ENCODE measurements at places on chromosomes 7 and 10.

GRCh38 chr7:32030904-32031692 is 39.1 kb downstream of the PDE1C start:
- no peak for DNase-seq

DNA sequence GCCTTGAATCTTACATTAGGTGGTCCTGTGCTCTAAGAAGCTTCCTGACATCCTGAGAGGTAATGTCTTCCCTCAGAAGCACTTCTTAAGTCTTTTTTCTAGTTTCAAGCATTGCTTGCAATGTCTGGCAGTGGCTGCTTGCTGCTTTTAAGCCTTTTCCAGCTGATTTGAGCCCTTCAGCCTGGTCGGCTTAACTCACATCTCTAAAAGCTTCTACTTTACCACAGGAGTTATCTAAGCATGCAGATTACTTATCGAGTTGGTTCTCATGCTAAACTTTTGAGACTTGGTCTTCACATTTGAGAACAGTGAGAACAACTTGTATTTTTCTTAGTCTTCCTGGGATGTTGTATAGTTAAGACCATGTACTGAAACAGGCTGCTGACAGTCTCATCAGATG is 3.9 kb downstream of the LRMDA start:
- no peak for DNase-seq

- no peak for DNase-seq
Measured at GRCh38 chr10:88057720-88058119, 194.3 kb downstream of the PTEN start.

GRCh38 chr7:157005456-157006204 is 4.8 kb downstream of the MNX1 start:
- DNase-seq = no peak

DNA sequence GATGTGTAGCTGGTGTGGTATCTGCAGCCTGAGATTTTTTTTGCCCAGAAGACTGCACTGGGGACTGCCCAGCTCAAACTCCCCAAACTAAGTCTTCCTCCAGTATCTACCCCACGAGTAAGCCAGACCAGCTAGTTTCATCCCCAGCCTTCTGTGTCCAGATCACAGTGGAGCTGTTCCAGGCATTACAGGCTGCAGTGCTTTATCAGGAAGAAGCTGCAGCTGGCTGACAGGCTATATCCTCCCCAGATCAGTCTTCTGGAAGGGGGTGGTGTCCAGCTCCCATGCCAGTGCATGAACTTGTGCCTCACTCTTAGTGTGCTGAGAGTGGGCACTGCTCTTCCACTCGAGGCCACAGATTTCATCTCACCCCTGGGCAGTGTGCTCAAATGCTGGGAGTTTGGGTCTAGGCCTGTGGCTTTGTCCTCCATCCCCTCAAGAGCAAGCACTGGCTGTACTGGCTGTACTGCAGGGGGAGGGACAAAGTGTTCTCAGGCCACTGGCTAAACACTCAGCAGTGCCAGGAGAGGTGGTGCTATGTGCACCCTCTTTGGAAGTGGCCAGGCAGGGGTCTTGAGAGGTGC is 679.1 kb upstream of the COBL start:
- DNase-seq = no peak

GRCh38 chr10:59901470-59901869 is 4.9 kb downstream of the CCDC6 start:
- no peak for DNase-seq

DNA sequence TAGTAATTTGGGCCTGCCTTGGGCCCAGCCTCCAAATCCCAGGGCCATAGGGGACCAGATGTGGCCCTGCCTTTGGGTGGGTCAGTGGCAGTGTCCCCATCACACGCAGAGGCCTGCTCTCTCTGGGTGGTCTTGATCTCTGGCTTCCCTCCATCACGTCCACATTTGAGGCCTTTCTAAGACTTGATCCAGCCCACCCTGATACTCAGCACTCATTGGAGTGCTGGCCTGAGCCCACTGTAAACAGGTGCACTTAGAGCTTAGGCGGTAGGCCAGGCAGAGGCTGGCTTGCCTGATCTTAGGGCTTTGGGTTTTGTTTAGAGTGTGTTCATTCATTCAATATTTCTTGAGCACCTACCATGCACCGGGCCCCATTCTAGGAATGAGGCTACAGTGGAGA is 52.6 kb downstream of the TBATA start:
- DNase-seq = no peak

- DNase-seq = no peak
Measured at GRCh38 chr10:5858811-5859210, 30.9 kb downstream of the ANKRD16 start.

DNA sequence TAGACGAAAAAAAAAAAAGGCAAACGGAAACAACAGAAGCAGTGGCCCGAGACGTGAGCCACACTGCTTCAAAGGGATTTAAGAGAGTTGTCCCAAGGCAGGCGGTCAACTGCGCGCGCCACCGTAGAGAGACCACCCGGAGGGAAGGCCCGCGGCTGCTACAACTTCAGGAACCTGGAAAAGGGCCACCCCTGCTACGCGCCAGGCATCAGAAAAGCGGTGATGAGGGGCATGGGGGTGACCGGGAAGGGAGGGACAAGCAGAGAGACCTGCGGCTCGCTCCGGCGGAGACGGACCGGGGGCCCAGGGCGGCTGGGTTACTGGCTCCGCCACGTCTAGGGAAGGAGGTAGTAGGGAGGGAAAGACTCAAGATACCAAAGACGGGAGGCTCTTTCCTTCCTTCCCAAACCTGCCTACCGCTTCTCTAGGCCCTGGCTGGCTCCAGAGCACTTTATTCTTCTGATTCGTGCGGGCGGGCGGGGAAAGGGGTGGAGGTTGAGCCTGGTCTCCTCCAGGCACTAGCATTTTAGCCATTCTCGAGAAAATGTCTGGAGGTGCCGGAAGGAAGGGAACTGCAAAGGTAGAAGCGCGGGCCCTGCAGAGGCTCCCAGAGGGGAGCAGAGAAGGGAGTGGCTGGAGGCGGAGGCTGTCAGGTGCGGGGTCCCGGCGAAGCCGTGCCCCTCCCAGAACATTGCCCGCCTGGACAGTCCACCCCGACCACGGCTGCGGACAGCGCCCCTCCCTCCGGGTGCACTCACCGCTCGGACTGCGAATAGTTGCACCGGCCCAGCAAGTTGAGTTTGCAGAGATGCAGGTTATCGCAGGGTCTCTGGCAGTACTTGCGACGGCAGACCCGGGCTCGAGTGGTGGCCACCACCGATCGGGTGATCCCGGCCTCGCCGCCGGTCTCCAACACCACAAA is 993 bp downstream of the ZC3HAV1 start:
- no peak for DNase-seq

DNA sequence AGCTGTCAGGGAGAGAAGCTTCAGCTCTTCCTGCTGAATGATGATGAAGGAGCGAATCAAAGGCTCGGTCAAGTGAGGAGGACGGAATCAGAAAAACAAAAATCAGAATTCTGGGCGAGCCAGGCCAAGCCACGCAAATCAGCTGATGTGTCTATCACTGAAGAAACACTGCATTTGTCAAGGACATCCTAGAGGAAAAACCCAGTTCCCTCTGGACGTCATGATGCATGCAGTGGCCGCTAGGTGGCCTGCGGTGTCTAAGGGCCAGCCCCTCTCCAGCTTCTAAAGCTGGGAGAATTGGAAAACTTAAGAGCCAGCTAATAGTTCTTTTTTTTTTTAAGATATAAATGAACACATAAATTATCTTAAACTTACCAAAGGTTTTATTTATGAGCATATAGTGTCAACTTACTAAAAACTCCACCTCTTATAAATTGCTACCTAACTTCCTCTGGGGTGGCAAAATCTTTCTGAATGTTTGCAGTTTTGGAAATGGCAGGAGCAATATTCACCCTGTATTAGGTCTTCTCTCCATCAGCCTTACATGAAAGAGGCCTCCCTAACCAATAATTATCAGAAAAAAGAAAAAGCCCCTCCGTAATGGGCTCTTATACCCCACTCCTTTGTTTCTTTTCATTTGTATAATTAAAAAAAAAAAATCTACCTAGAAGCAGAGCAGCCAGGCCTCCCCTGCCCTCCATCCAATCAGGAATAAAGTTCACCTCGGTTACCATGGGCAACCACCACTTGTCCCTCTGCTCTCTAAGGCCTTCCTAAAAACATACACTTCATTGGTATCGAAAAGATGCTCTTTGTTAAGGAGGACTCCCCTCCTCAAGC is 186.8 kb downstream of the USP6NL start:
- DNase-seq = no peak

DNA sequence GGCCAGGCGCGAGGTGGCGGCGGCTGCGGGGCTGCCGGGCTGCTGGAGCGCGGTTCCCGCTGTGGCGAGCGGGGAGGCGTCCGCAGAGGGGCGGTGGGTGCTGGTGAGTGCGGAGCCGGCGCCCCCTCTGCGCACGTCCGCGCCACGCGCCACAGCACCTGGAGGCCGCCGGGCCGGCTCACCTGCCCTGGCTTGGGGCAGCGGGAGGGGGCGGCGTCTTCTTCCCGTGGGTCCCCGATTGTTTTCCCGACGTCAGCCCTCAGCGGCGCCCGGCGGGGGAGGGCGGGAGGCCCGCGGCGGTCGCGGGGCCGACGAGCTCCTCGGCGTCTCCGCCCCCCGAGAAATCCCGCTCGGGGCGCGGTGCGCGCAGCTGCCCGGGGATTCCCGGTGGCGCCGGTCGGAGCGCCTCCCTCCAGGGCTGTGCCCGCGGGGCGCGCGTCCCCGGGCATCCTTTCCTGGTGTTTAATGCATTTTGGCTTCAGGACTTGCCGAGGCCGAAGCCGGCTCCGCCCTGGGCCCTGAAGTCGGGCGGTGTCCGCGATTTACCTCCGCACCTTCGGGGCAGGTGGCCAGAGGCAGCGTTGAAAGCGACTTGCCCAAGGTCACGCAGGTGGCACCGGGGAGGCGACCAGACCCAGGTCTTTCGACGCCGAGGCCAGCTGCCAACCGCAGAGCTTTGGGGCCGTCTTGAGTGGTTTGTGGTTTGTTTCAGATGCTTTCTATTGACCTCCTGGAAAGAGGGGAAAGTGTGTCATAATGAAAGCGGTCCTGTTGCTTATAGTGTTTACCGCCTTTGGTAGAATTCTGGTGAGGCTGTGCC is 561 bp downstream of the PLEKHA1 start:
- DNase-seq = peak; percentile 51

Measured in hematopoietic multipotent progenitor cell (in vitro differentiated cells).